ENCODE measurements at places on chromosomes 7 and 10.

GRCh38 chr10:33697016-33697415 is 362.5 kb upstream of the NRP1 start:
- DNase-seq: no peak

DNA sequence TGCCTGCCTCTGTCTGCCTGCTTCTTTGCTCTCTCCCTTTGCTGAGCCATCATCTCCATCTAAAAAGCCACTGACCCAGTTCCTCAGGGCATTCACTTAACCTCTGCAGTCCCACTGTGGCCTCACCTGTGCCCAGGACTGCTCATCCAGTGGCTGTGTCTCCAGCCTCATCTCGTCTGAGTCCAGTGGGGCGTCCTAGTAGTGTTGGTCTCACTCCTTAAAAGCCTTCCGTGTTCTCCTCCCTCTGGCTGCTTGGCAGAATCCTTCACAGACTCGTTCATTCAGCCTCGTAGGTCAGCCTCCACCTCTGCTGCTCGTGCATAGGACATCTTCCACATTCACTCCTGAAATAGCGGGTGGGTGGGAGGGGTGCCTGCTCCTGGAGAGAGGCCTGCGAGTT is 7.3 kb downstream of the RARRES2 start:
- DNase-seq: no peak

GRCh38 chr7:100599911-100600729 is 2.0 kb upstream of the PCOLCE start:
- no peak for DNase-seq

GRCh38 chr7:24835643-24836042 is 78.4 kb upstream of the GSDME start:
- no peak for DNase-seq

GRCh38 chr10:22988581-22989360 is 60.9 kb downstream of the ARMC3 start:
- DNase-seq: peak; percentile 32

DNA sequence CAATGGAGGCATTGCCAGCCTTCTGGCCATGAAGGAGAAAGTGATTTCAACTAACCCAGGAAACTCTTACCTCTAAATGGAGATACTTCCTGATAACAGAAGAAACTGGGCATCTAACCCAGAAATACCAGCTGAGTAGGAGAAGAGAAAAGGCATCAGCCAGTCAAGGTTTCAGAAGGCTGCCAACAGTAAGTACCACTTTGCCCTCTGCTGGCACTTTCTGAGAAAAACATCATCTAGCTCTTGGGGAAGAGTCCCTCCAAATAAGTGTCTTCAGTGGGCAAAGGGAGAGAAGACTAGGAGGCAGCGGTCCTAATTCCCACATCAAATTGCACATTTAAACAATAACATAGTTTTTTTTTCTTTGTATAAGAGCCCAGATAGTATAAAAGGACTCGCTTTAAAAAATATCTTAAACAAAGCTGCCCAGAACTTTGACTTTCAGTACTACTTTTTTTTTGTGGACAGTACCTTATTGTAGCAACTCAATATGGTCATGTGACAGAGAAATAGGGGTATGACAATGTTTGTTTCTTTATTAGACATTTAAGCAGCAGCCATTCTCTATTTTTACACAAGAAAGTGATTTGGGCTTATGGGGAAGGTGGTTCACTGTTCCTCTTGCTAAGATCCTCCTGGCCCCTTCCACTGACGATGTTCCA is 157.3 kb downstream of the CTTNBP2 start:
- peak; percentile 69 for DNase-seq

GRCh38 chr10:78155722-78156121 is 122.1 kb downstream of the RPS24 start:
- DNase-seq: no peak

Measured in RCC 7860 (cell line).